ENCODE measurements at places on chromosomes 7 and 10. TPM values are rescaled to one million over a fixed set of nuclear protein-coding genes. Genes with fewer than 3 reads are reported as not detected.

- no peak for DNase-seq
Measured at GRCh38 chr7:91007371-91007770, 256.9 kb upstream of the FZD1 start.

- DNase-seq = no peak
Measured at GRCh38 chr7:149285603-149286002, 23.6 kb downstream of the ZNF783 start.

Gene CLIP2
- 4.6 TPM for total RNA-seq

DNA sequence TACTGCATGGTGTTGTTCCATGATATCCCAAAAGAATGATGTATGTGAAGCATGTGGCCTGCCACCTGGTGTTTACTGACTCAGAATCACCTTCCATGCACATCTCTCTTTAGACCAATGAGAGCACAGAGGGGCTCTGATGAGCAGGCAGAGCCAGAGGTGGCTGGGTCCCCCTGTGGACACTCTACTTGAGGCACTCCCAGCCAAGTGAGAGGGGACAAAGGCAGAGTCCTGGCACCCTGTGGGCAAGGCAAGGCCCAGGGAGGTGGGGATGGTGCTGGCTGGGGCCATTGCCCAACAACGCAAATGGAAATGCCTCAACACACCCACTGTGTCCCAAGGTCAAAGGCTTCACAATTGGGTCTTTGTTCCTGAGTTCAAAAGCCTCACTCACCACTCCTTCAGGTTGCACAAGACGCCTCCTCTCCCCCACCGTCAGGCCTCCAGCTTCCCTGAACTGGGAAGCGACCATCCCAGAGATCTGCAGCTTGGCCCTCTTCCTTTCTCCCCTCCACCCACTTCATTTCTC is 164.6 kb downstream of the NEURL1 start:
- DNase-seq = no peak

GRCh38 chr10:124313374-124313773 is 105.3 kb downstream of the OAT start:
- DNase-seq = no peak

Gene PRKG1
- not detected for total RNA-seq

DNA sequence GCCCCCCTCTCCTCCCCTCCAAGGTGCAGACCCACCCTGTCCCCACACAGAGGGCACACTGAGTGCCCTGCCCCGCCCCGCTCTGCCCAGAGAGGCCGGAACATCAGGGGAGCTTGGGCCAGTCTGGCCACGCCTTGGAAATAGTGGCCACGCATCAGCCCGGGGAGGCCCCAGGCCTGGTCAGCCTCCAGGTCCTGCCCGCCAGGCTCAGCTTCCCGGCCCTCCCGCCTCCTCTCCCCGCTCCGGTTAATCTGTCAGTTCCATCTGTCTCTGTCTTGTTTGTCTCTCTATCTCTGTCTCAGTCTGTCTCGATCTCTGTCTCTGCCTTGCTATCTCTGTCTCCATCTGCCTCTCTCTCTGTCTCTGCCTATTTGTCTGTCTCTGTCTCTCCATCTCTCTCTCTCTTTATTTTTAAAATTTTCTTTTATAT is 28.9 kb upstream of the TNRC18 start:
- DNase-seq = no peak

DNA sequence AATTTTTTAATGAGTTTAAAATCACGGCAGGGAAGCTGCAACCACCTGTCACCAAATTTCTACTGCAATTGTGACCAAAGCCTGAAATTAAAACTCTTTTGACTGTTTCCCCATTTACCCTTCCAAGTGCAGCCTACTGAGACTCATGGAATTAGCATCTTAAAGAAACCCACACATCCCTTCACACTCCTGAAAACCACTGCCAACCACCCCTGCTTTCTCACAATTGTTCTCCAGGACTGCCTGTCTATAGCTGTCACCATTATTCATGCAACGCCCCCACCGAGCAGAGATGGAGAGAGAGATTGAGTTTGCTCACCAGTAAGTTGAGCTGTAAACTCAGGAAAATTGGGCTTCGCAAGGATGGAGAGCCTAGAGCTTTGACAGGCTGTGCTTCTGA is 383.8 kb upstream of the SORCS1 start:
- no peak for DNase-seq

- DNase-seq = peak; percentile 55
Measured at GRCh38 chr10:77799352-77799751, 127.2 kb downstream of the DLG5 start.

GRCh38 chr7:40595129-40595528 is 460.3 kb downstream of the SUGCT start:
- no peak for DNase-seq

GRCh38 chr7:91434836-91435235 is 170.6 kb downstream of the FZD1 start:
- no peak for DNase-seq

- DNase-seq = no peak
Measured at GRCh38 chr7:17990761-17991160, 36.9 kb downstream of the PRPS1L1 start.

- no peak for DNase-seq
Measured at GRCh38 chr10:106900016-106900652, 264.4 kb downstream of the SORCS1 start.

GRCh38 chr10:111081595-111081994 is 4.8 kb downstream of the ADRA2A start:
- no peak for DNase-seq

Gene PAX2
- not detected for total RNA-seq

Gene CPVL
- 1.8 TPM for total RNA-seq

GRCh38 chr10:72753760-72754231 is 61.9 kb downstream of the MCU start:
- DNase-seq = no peak

DNA sequence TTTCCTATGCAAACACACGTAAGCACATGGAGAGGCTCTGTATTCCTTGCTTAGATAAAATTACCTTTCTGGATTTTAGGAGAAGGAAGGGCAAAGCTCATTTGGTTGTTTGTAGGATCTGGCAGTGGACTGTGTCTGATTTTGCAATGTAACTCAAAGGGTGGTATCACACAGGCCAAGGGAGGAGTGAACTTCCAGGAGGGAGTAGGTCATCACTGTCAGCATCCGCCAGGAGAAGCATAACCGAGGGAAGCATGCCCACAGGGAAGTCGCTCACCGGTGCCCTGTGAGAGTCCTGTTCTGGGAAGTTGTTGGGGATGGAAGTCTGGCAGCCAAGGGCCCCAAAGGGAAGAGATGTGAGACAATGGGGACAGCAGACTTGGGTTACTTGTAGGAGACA is 74.4 kb downstream of the CFAP58 start:
- DNase-seq = no peak

DNA sequence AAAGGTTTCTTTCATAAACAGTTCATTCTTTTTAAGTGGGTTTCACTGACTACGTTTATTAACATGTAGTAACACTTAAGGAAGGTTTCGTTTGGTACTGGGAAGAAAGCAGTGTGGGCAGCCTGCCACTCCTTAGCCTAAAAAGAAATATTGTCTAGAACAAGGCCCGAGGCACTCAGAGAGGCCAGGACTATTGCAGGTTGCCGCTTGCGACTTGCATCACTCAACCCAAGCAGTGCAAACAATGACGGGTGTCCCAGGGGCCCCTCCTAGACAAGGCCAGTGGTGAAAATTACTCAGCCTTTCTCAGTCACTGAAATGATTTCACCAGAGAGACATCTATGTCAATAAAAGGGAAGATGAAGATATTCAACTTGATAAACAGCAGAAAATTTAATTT is 243.9 kb downstream of the SNX13 start:
- no peak for DNase-seq

DNA sequence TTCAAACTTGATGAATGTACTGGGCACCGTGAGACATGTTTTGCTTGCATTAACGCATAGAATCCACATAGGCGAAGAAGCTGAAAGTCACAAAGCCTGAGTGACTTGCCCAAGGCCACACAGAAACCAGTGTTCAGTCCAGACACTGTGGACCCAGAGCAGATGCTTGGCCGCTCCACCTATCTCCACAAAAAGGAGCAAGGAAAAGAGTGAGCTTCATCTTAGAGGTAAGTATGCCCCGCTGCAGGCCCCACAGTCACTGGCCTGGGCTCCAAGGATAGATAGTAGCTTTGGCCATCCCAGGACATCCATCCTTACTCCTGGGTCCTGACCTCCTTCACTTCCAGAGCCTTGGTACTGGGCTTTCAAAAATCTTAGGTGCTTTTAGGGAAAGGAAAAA is 60.1 kb upstream of the SAMD8 start:
- DNase-seq = no peak

Gene TCAF2
- 20.8 TPM for total RNA-seq

Data from activated CD8-positive, alpha-beta memory T cell treated with anti-CD3 and anti-CD28 coated beads, Interleukin-2, amount 10 ng/mL, durations not matched to agents 7 days and 5 days (primary cell).